ENCODE measurements at places on chromosomes 2 and 18.

DNA sequence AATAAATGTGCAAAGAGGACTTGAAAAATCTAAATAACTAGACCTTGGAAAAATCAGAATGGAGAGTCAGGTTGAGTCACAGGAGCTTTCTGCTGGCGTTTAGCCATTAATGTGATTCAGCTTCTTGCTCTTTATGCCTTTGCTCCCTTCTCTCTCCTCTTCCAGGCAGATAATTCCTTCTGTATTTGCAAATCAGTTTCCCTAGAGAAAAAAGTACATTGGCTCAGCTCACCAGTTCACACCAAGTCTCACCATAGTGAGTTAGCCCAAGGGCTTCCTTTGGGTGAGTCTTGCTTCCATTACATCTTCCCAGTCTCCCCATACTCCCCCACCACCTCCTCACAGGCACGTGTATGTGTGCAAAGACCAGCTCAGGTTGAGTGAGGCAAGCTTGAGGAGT lies 73.6 kb downstream of the CYBRD1 start:
- no peak for DNase-seq

DNA sequence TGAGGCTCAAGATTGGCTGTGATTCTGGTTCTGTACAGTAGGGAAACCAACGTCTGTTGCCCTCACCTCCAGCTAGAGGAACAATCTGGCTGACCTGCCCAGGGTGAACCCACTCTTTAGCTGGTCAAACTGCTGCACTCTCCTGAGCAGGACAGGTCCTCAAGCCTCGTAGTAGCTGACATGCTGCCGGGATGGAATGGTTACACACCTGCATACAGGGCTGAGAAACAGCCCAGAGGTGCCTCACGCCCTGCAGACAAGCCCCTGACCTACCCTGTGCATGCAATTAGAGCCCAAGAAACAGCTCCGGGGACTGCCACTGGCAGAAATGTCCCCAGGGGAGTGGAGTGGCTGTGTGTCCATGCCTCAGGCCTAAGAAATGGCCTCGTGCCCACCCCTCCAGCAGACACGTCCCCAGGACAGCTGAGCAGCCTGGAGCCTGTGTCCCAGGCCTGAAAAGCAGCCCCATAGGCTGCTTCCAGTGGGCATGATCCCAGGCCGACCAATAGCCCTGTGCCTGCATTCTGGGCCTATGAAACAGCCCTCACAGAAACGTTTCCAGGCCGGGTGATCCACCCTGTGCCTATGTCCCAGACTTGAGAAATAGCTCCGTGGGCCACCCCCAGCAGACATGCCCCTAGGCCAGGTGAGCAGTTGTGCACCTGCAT lies 25.4 kb downstream of the BOLL start:
- no peak for DNase-seq

- no peak for DNase-seq
These were observed 96.4 kb downstream of the KYNU start for GRCh38 chr2:142973822-142974207.

DNA sequence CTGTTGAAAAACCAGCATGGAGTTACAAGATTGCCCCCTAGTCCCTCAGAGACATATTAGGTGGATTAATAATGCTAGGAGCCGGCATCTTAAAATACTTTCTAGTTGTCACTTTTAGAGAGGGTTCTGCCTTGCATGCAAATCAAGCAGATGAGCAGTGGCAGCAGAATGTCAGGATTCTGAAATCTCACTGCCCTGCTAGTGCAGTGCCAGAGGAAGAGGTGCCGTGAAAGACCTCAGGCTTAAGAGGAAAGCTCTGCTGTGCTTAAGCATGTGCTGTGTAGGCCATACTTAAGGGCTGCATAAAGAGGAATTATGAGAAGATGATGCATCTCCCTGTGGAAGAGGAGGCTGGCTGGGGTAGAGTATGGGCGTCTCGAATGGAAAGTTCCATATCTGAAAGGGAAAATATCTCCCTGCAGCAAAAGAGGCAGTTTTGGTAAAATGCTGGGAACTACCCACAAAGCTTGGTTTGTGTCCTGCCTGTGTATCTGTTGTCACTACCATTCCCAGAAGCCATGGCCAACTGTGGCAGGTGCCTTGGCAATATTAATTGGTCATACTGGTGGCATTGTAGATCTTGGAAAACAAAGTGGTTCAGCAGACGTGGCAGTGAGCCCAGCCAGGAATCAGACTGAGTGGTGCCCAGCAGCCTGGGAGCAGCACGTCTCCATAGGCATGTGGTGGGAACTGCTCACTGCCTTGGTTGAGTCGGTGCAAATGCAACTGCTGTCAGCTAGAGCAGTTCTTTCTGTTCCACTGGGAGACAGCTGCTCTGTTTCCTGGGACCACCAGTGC lies 131.9 kb downstream of the EVA1A start:
- no peak for DNase-seq

- DNase-seq = no peak
These were observed 43.9 kb downstream of the MEIS1 start for GRCh38 chr2:66478731-66479316.

DNA sequence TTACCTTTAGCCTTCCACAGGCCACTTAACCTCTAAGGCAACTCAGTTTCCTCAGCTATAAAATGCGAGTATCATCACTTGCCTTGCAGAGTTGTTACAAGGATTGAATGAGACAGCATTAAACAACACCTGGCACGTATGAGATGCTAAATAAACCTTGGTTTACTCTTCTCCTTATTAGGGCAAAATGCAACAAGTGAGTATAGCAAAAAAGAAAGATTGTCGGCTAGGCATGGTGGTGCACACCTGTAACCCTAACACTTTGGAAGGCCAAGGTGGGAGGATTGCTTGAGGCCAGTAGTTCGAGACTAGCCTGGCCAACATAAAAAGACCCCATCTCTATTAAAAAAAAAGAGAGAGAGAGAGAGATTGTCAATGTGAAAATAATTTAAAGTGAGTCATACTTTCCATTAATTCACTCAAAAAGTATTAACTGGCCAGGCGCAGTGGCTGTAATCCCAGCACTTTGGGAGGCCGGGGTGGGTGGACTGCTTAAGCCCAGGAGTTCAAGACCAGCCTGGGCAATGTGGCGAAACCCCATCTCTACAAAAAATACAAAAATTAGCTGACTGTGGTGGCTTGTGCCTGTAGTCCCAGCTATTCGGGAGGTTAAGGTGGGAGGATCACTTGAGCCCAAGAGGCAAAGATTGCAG lies 8.0 kb downstream of the ATAD2B start:
- no peak for DNase-seq

DNA sequence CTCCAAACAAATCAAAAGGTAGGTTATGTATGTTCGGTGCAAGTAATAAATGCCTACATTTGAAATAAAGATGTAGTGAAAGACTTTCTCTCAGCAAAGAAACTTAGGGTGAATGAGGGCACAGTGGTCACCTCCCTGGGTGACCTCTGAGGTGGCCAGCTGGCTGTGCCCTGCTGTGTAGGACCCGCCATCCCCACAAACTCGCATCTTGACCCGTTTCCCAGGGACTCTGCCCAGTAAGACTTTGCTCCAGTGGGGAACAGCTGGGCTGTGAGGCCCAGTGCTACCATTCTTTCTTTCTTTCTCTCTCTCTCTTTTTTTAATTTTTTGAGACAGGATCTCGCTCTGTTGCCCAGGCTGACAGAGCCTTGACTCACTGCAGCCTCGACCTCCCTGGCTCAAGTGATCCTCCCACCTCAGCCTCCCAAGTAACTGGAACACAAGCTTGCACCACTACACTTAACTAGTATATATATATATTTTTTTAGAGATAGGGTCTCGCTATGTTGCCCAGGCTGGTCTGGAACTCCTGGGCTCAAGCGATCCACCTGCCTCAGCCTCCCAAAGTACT lies 8.2 kb upstream of the GAREM2 start:
- no peak for DNase-seq

- no peak for DNase-seq
These were observed 414.4 kb upstream of the ETAA1 start for GRCh38 chr2:66982766-66983165.

- no peak for DNase-seq
These were observed 550.9 kb upstream of the PKDCC start for GRCh38 chr2:41496908-41497307.

GRCh38 chr2:154264024-154264423 lies 392.3 kb downstream of the GALNT13 start:
- DNase-seq = no peak

- no peak for DNase-seq
These were observed 52.6 kb downstream of the QPCT start for GRCh38 chr2:37396890-37397565.

- no peak for DNase-seq
These were observed 31.4 kb upstream of the CD28 start for GRCh38 chr2:203675086-203675485.

- DNase-seq = no peak
These were observed 14.1 kb downstream of the CEP68 start for GRCh38 chr2:65070172-65070830.

DNA sequence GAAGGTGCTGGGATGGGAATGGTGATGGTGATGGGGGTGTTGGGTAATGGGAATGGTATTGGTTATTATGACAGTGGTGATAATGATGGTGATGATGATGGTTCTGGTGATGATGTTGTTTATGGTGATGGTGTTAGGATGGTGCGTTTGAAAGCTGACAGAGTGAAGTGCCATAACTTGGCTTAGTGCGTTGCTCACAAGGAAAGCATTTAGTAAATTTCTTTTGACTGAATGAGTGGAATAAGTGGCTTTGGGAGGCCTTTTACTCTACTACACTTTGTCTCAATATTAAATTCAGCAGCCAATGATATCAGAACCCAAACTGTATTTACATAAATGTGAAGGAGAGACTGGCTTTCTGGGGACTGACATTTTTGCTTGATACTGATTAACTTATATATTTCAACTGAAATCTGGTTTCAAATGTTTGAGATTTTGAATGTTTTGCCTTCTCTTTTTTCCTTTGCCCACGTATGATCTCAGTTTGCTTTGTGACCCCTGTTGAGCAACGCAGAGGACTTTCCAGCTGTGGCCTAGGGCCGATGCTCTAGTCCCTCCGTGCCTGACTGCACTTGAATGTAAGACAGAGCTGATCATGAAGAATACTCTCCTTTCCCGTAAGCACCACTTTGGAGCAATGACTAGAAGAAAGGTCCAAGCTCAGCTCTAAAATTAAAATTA lies 128.5 kb upstream of the SH3BP4 start:
- no peak for DNase-seq

- peak; percentile 84 for DNase-seq
These were observed at the start of gene HIBCH for GRCh38 chr2:190319555-190320498. Gene HIBCH, minus strand, starts transcription at chr2:190319826. Its CDS starts 76 bp downstream, at chr2:190319750.

DNA sequence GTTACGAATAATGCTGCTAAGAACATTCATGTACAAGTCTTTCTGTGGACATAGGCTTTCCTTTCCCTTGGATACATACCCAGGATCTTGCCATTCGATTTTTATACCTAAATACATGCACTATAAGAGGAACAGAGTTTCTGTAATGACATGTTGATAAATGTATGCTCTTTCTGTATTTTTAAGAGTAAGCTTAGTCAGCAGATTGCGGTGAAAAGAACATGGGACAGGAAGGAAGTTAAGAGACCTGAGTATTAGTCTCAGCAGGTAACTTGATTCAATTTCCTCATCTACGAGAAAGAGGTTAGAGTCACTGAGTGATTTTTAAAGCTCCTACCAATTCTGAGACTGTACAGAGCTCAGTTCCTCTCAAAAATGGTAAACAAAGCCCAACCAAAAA lies 2.6 kb upstream of the TLK1 start:
- peak; percentile 9 for DNase-seq

GRCh38 chr2:23390152-23390551 lies 5.2 kb downstream of the KLHL29 start:
- DNase-seq = no peak

- DNase-seq = no peak
These were observed 17.5 kb upstream of the FAHD2A start for GRCh38 chr2:95384854-95385569.

GRCh38 chr2:115386465-115386864 lies 944.0 kb downstream of the DPP10 start:
- DNase-seq = no peak

- no peak for DNase-seq
These were observed 46.2 kb upstream of the ITGAV start for GRCh38 chr2:186543561-186544131.

DNA sequence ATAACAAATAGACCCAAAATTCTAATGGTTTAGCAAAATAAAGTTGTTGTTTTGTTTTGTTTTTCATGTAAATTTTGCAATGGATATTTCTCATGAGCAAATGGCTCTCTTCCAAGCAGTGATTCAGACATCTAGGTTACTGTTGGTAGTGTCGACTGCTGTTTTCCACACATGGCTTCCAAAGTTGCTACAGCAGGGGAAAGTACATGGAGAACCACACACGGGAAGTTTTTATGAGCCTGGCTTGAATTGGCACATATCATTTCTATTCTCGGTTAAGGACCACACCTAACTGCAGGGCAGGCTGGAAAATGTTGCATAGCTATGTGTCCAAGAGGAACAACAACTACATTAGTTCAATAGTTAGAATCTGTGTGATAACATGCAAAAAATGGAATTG lies 262.1 kb downstream of the GALNT13 start:
- DNase-seq = no peak

- no peak for DNase-seq
These were observed 408.0 kb downstream of the RNF144A start for GRCh38 chr2:7325186-7325585.

DNA sequence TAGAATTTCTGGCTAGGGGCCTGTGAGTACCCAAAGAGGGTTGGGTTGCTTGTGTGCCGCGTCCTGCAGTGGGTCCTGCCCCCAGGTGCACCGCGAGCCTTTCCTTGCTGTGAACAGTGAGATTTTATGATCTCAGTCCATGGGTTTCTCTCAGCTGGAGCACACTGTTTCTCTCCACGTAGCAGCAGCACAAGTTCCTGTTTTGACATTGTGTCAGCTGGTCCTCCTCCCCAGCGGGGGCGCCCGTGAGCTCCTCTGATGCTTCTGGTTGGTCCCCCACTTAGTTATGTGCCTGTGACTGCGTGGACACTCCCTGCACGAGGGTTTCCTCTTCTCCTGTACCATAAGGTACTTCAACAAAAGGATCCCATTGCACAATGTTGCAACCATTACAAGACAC lies 29.8 kb downstream of the TSHZ1 start:
- DNase-seq = no peak

DNA sequence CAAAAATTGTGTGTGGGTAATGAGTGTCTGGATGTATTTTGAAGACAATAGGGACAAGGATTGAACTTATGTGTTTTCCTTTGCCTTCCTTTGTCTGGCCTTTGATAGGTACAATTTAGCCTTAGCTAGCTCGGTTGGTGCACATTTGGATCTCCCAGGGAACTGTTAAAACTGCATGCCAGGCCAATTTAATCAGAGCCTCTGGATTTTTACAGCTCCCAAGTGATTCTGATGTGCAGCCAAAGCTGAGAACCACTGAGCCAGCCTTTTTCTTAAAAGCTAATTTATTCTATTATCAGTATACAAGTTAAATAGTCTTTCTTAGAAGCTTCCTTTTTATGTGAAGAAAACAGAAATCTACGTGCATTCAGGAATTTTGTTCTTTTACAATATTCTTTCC lies 25.0 kb downstream of the PLEK start:
- no peak for DNase-seq

All from activated CD4-positive, alpha-beta T cell treated with anti-CD3 and anti-CD28 coated beads for 4 hours (primary cell).